Amniotic stem cell (primary cell): ENCODE measurements at places on chromosomes 1 and 21.

- DNase-seq = no peak
These were observed 54.9 kb downstream of the DRAM2 start for GRCh38 chr1:111084999-111085398.

- no peak for DNase-seq
These were observed 13.7 kb upstream of the RGS16 start for GRCh38 chr1:182617734-182618351.

DNA sequence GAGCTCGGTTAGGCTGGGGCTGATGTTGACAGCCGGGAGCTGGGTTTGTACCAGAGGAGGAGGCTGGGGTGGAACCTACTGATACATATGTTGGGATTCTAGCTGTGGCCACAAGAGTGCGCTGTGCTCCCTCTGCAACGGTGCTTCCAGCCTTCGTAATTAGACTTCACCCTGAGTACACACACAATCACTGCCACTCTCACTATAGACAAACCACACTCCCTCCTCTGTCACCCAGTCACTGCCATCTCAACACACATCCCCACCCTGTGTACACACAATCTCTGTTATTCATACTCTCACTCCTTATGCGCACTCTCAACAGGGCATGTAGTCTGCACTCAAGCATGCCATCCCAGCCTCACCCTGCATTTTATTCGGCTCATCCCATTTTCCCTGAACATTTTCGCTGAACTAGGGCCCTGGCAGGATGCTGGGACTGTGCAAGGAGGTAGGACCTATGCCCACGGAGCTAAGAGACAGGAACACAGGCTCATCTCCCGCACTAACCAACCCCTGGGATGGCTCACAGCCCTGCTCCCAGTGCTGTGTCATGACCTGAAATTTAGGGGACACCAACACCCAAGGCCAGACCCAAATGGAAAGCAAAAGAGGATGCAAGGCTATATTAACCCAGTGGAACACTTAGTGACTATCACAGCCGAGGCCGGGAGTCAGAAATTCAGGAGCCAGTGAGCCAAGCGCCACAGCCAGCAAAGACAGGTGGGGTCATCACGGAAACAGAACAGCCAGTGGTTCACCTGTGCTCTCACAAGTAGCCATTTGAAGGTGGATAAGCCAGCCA, 5.7 kb downstream of the GJB3 start:
- DNase-seq = peak; percentile 35

DNA sequence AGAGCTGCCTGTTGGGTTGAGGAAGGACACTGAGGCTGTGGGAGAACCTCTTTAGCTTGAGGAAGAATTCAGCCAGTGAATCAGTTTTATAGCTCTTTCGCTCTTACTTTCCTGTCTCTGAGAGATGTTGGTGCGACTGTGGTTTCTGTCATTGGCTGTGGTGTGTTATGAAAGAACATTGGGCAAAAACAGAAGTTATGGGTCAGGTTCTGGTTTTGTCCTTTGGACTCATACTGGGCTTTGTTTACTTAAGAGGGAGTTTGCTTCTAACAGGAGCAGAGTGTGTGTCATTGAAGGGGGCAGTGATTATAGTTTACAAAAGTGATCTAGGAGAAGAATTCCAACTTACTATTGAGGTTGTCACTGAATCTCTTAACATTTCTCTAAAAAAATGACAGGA, 97.0 kb downstream of the TLR5 start:
- DNase-seq = no peak

DNA sequence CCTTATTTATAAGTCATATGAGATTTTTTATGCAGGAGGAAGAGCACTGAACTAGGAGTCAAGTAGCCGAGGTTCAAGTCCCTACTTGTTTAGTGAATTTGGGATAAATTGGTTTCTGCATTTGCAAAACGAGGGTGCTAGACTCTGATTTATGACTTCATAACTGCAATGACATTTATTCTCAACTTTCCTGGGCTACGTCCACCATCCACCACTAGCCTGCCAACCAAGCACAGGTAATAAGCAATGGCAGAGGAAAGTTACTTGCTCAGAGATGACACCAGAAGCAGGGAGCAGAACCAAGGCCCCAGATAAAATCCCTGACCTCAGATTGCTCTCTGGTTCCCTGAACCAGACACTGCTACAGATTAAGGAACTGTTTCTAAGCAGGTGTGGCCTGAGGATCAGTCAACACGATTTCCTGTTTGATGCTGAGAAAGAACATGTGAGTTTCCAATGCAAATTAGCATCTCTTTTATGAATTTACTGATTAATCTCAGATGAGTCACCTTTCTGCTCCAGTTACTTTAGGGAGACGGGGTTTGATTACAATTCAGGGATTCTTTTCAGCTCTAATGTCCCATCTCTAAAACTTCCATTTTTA, 52.7 kb downstream of the PLPP3 start:
- no peak for DNase-seq

DNA sequence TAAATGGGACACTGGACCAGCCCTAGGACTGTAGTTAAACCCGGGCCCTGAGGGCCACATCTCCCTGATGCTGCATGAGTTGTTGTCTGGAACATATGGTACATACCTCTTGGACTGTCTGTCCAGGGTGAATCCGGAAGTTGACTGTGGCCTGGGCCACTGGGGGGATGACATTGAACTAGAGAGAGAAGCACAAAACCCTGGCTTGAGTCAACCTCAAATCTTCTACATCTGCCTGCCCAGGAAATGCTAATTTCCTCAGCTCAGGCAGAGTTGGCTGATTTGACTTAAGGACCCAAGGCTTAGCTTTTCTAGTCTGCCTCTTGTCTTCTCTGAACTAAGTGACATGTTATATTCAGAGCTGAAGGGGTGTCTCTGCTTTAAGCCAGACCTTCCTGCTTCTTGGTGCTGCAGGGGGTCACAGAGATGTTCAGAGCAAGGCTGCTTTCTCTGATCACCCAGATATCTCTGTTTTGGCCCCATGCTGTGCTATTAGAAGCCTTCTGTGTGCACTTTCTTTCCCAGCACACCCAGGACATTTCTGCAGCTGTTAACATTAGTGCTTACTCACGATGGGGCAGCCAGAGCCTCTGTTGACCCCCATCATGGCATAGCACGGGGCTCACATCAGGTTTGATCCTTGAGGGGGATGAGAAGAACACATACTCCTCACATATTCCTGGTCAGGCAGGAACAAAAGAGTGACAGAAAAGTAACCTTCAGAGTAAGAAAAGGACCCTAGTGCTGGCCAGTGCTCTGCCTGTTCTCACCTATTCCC, 9.6 kb downstream of the PM20D1 start:
- DNase-seq = no peak

- no peak for DNase-seq
These were observed 36.3 kb upstream of the TDRD10 start for GRCh38 chr1:154465621-154466195.

- DNase-seq = no peak
These were observed 150.7 kb downstream of the PATJ start for GRCh38 chr1:61892977-61893376.

DNA sequence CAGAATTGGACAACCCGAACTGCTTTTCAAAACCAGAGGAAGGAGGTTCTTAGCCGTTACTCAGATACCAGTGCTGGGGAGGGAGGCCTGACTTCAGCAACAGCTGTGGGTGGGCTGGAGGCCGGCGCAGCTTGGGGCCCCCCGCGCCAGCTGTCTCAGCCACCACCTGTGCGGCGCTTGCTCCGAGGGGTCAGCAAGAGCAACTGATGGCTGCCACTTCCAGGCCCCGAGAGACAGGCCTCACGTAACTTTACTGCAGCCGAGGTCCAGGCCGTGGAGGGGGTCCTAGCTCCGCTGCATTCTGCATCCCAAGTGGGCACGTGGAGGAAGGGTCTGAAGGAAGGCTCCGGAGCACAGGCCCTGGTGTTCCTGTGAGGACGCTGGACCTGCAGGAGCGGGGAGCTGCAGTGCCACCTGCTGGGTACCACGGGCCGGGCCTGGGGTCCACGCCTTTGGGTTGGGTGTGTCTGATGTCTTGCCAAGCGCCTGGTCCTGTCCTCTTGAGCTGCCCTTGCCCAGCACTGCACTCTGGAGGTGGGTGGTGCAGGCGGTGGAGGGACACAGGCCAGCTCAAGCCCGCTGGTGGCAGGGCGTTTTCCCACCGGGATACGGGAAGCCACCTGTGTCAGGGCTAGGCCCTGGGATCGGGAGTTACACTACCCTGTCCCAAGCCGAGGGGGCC, 9.8 kb downstream of the THAP3 start:
- DNase-seq = no peak

DNA sequence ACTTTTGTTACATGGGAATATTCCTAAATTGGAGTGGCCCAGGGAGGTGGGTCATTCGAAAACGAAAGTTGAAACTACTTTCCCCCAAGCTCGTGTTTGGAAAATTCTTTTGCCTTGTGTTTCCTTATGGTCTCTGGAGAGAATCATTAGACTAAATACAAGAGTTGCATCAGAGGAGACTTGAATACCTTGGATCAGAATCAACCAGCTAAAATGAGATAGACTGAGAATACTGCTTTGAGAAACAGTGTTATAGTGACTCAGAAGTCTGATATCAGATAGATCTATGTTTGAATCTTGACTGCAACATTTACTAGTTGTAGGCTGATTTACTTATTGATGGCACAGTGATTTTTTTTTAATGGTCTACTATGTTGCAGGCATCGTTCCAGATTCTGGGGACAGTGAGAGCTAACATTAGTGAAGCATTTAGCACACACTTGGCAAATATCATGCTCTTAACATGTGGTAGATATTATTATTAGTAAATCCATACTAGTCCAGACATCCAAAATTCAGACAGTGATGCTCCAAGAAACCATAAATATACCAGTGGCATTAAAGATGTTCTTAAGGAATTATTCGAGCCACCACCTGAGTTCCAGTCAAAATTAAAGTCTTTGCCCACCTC, 12.9 kb upstream of the ACTN2 start:
- no peak for DNase-seq

DNA sequence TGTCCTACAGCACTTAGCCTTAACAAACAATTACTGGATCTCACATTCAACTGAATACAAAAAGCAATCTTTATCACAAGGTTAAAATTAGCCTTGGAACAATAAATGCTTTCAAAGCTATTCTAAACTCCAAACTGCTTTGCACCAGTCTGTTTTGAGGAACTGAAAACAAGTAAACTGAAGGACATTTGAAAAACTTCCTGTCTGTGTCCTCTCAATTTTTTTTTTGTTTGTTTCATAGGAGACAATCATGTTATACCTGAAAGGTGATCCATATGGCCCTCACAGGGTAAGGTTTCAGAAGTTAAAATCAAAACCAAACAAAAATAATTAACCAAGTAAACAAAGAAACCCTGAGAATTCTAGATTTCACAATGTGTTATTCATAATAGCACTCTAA, 459.1 kb downstream of the DPYD start:
- DNase-seq = no peak

DNA sequence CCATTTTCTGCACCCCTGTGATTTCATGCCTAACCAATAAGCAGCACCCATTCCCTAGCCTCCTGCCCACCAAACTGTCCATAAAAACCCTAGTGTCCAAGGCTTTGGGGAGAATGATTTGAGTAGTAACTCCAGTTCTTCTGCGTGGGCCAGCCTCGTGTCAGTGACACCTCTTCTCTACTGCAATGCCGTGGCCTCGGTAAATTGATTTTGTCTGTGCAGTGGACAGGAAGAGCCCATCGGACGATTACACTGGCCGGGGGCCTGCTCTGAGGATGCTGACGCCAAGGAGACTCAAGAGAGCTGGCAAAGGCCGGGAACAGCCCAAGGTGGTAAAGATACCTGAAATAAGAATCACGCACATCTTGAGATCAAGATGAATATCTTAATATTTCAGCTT, 29.3 kb downstream of the RSPH1 start:
- DNase-seq = no peak

DNA sequence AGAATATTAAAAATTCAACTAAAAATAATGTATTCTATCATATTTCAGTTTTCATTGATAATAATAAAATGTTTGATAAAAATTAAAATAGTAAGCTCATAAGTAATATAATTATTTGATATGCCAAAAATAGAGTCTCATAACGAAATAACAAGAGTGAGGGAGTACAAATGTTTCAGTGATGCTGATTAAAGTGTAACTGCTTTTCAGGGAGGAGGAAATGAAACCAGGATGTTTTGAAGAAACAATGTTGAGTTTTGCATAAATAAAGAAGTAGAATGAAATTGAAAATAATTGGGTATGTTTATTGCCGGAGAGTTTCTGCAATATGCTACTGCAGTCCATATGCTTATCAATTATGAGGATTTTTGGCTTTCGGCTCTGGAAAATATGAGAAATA, 1159.8 kb upstream of the ADGRL2 start:
- no peak for DNase-seq

- DNase-seq = no peak
These were observed 31.4 kb downstream of the SLC30A7 start for GRCh38 chr1:100927276-100927675.

DNA sequence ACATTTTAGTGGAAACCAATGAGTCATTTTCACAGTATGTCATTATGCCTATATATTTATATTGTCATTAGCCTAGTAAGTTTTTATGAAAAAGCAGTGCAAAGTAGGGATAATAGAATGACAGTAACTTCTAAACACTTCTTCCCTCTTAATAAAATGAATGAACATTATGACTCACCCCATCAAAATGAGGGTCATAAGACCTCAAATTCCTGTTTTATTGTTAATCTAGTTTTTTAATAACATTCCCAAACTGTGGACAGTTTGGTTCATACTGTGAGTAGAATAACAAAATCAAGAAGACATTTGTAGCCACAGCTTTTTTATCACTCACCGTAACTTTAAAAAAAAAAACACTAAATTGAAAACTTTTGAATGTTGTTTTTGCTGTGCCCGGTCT, 160.5 kb downstream of the LRRC40 start:
- no peak for DNase-seq

- DNase-seq = no peak
These were observed 47.7 kb downstream of the SPEN start for GRCh38 chr1:15895233-15895632.

- no peak for DNase-seq
These were observed 897 bp downstream of the EPHX4 start for GRCh38 chr1:92030656-92031107.

DNA sequence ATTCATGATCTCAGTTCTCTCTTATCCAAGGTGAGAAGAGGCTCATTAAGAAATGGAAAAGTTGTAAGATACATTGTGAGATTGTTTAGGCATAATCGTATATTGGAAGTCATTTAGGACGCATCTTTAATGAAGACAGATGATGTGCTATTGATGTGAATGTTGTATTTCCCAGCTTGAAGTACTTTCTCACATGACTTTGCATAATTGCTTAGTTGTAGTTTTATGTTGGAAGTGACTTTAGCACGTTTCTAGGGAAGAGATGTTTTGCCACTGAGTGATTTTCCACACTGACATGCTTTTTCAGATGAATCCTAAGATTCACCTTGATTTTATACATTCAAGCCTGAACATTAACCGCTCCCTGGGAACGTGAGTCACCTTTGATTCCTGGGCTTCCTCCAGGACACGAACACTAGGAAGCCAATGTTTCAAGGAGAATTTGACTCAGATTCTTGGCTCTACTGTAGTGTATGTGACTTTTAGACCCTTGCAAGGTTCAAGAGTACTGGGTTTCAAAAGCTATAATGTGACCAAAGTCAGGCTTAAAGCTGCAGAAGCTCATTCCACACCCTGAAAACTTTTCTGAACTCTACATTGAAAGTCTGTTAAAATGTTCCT, 27.9 kb downstream of the ANGEL2 start:
- no peak for DNase-seq

DNA sequence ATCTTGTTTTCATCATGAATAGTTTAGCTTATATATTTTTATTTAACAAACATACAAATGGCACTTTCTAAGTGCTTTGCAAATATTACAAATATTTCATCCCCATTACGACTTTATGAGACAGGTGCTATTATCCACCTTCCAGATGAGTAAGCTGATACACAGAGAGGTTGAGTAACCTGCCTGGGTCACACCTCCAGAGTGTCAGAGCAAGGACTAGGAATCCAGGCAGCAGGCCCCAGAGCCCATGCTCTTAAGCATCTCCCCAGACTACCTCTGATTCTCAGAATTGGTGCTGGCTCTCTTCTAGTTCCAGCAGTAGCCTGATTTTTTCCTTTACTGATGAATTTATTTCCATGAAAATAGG, 40.0 kb downstream of the EPHB2 start:
- DNase-seq = no peak
